ENCODE measurements at places on chromosomes 5 and 9. TPM values are rescaled to one million over a fixed set of nuclear protein-coding genes. Genes with fewer than 3 reads are reported as not detected.

SLC45A2 gene
- total RNA-seq = not detected

CDKN2AIPNL gene
- total RNA-seq = 19.4 TPM

SIT1 gene
- 0.44 TPM for total RNA-seq

RMND5B gene
- 71.5 TPM for total RNA-seq

CRB2 gene
- total RNA-seq = not detected

DELE1 gene
- total RNA-seq = 33.5 TPM

All from esophagus mucosa (tissue), 1 donor.